ENCODE measurements at places on chromosomes 5 and 9. TPM values are rescaled to one million over a fixed set of nuclear protein-coding genes. Genes with fewer than 3 reads are reported as not detected.

GRCh38 chr5:178590924-178591423, 781 bp upstream of the COL23A1 start:
- no peak overlapping the region for H3K27ac ChIP-seq
- peaks cover 33% of the 10 kb centered on the region for H3K27me3 ChIP-seq
- peaks cover 23% of the 10 kb centered on the region for H3K36me3 ChIP-seq
- DNase-seq = no peak
- H3K4me1 ChIP-seq = peaks cover 6% of the 10 kb centered on the region

DNA sequence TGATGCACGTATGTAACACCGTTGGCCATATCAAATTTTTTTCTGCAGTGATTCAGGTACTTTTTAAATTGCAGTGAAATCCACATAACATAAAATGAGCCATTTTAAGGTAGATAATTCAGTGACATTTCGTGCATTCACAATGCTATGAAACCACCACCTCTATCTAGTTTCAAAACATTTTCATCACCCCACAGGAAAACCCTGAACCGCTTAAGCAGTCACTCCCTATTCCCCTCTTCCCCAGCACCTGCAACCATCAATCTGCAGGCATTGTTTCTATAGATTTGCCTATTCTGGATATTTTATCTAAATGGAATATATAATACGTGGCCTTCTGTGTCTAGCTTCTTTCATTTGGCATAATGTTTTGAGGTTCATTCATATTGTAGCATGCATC, 79.2 kb downstream of the BOD1 start:
- H3K4me3 ChIP-seq = no peak overlapping the region
- DNase-seq = no peak
- H3K36me3 ChIP-seq = no peaks in the 10 kb centered on the region
- H3K4me1 ChIP-seq = no peaks in the 10 kb centered on the region
- peaks cover 9% of the 10 kb centered on the region for H3K27me3 ChIP-seq
- no peak overlapping the region for H3K27ac ChIP-seq

- no peak for DNase-seq
- H3K27ac ChIP-seq = no peak overlapping the region
- no peaks in the 10 kb centered on the region for H3K36me3 ChIP-seq
- peaks cover 8% of the 10 kb centered on the region for H3K27me3 ChIP-seq
- H3K4me3 ChIP-seq = no peak overlapping the region
Measured at GRCh38 chr9:38195737-38196161, 126.7 kb upstream of the SHB start.

GRCh38 chr5:174204535-174205313, 159.2 kb downstream of the NSG2 start:
- H3K27ac ChIP-seq = no peak overlapping the region
- H3K27me3 ChIP-seq = no peaks in the 10 kb centered on the region
- H3K4me1 ChIP-seq = no peaks in the 10 kb centered on the region
- H3K36me3 ChIP-seq = no peaks in the 10 kb centered on the region

GRCh38 chr9:136021872-136022681, 60.9 kb upstream of the UBAC1 start:
- DNase-seq = peak; percentile 47
- no peaks in the 10 kb centered on the region for H3K27me3 ChIP-seq
- no peaks in the 10 kb centered on the region for H3K36me3 ChIP-seq
- H3K4me3 ChIP-seq = no peak overlapping the region
- H3K4me1 ChIP-seq = peaks cover 20% of the 10 kb centered on the region

GRCh38 chr9:87198716-87199115, 251.4 kb upstream of the GAS1 start:
- H3K27me3 ChIP-seq = peaks cover 83% of the 10 kb centered on the region
- peaks cover 11% of the 10 kb centered on the region for H3K4me1 ChIP-seq
- DNase-seq = no peak
- no peak overlapping the region for H3K4me3 ChIP-seq

DNA sequence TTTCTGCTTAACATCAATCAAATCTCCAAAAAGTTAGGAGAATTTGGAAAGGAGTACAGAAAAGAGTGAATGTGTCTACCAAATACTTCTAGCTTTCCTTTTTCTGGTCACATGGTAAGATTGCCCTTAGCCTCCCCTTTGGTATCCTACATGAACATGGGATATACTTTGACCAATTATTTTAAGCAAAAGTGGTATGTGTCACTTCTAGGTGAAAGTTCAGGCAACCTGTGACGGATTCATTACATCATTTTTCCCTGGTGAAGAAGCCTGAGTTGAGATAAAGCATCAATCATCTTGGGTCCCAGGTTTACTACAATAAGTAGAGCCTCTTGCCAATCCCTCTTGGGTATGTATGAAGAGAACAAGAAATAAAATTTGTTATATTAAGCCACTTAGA, 419.2 kb downstream of the PDE4D start:
- H3K36me3 ChIP-seq = no peaks in the 10 kb centered on the region
- H3K4me1 ChIP-seq = no peaks in the 10 kb centered on the region
- no peak overlapping the region for H3K4me3 ChIP-seq
- H3K27me3 ChIP-seq = no peaks in the 10 kb centered on the region

GRCh38 chr5:95237324-95237723, 47.6 kb downstream of the MCTP1 start:
- no peak for DNase-seq
- no peaks in the 10 kb centered on the region for H3K36me3 ChIP-seq
- no peak overlapping the region for H3K27ac ChIP-seq
- no peaks in the 10 kb centered on the region for H3K4me1 ChIP-seq
- H3K4me3 ChIP-seq = no peak overlapping the region

- H3K36me3 ChIP-seq = no peaks in the 10 kb centered on the region
- DNase-seq = peak; percentile 64
- H3K27me3 ChIP-seq = peaks cover 5% of the 10 kb centered on the region
Measured at GRCh38 chr5:80082731-80083100, 47.6 kb downstream of the THBS4 start.

DNA sequence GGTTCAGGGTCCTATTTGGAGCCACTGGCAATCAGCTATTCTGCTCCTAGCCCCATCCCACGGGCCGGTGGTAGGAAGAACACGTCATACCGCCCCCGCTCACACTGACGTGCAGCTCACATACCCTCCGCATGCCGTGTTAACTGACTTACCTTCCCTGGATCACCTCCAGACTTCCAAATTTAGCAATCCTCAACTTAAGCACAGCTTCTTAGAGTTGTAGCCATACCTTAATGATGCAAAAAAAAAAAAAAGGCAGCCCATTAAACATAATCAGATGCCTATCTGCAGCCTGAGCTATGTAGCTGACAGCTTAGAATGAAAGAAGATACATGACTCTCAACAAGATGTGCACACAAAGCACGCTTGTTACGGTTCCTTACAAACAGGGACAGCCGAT, 93.0 kb downstream of the IRX2 start:
- peaks cover 3% of the 10 kb centered on the region for H3K27me3 ChIP-seq
- no peak for DNase-seq
- no peak overlapping the region for H3K27ac ChIP-seq
- no peaks in the 10 kb centered on the region for H3K4me1 ChIP-seq

DNA sequence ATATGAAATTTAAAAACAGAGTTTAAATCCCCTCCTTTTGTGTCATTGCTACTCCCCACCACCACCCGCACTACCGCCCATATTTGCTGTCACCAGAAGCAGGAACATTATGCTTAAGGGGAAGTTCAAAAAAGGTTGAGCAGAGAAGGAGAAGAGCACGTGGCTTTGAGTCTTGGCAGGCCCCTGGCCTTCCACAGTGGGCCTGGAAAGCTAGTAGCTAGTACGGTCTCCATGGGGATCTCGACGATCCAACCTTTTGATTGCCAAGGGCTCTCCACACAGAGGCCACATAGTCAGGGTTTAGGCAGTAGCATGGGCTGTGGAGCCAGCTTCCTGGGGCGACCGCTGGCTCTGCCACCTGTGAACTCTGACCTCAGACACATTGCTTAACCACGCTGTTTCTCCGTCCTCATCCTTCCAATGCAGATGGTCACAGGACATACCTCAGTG, 90.1 kb downstream of the GOLPH3 start:
- no peaks in the 10 kb centered on the region for H3K27me3 ChIP-seq
- no peaks in the 10 kb centered on the region for H3K36me3 ChIP-seq
- no peaks in the 10 kb centered on the region for H3K4me1 ChIP-seq
- H3K27ac ChIP-seq = no peak overlapping the region
- no peak for DNase-seq

DNA sequence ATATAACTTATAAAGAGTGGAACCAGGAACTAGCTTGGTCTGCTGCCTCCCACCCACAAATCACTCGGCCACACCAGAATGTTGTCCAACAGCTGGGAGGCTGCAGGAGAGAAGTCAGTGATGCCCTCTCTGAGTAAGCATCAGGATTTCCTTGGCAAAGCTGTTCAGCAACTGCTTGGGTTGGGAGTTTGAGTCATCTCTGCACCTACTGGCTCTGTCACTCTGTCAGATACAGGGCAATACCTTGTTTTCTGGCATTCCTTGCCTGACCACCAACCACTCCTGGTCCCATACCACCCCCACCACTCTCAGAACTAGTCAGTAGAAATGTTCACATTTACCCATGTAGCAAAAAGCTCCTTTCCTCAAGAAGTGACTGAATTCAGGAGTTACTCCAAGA, 36.8 kb upstream of the GCNT4 start:
- no peak overlapping the region for H3K27ac ChIP-seq
- no peak overlapping the region for H3K4me3 ChIP-seq
- no peak for DNase-seq
- H3K27me3 ChIP-seq = peaks cover 18% of the 10 kb centered on the region
- H3K36me3 ChIP-seq = no peaks in the 10 kb centered on the region

GRCh38 chr9:129720181-129720864, 32.5 kb downstream of the PTGES start:
- no peaks in the 10 kb centered on the region for H3K36me3 ChIP-seq
- H3K4me1 ChIP-seq = no peaks in the 10 kb centered on the region
- H3K27me3 ChIP-seq = peaks cover 14% of the 10 kb centered on the region
- no peak overlapping the region for H3K4me3 ChIP-seq
- no peak for DNase-seq
- no peak overlapping the region for H3K27ac ChIP-seq

DNA sequence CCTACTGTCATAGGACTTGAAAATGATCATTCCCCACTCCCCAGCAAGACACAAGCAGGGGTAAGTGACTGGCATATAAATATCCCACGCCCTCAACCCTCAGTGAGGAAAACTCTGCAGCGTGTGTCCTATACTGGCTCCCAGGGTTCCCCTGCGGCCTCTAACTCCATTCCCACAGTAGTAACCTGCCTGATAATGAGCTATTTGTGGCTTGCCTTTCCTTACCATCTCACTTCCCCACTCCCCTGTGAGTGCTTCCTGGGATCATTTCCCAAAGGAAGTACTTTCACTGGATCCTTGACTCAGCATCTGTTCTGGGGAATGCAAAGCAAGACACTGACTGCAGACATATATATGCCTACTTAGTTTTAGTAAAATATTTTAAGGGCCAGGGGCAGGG, 14.3 kb downstream of the CDC14B start:
- no peak overlapping the region for H3K27ac ChIP-seq
- H3K4me3 ChIP-seq = no peak overlapping the region
- H3K4me1 ChIP-seq = no peaks in the 10 kb centered on the region
- H3K36me3 ChIP-seq = no peaks in the 10 kb centered on the region
- H3K27me3 ChIP-seq = peaks cover 23% of the 10 kb centered on the region

- no peaks in the 10 kb centered on the region for H3K36me3 ChIP-seq
- no peak overlapping the region for H3K4me3 ChIP-seq
- DNase-seq = no peak
- no peak overlapping the region for H3K27ac ChIP-seq
- no peaks in the 10 kb centered on the region for H3K4me1 ChIP-seq
- peaks cover 6% of the 10 kb centered on the region for H3K27me3 ChIP-seq
Measured at GRCh38 chr9:131043646-131044045, 34.7 kb downstream of the LAMC3 start.

DNA sequence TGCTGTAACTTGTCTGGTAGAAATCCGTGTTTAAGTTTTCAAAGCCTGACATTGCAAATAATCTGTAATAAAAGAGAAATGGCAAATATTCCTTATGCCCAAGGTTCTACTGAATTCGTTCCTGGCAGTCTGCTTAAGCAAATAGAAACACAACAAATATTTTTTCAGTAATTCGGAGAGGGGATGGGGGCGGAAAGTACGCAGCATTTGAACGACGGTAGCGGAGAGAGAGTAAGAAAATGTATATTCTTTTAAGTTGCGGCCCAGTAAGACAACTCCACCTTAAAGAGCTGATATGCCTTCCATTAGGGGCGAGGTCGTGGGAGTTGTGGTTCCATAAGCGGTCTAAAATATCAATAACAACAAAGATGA, 569 bp downstream of the YIPF5 start:
- no peak for DNase-seq
- H3K27ac ChIP-seq = peak overlapping the region; percentile 99
- peak overlapping the region; percentile 99 for H3K4me3 ChIP-seq
- H3K36me3 ChIP-seq = peaks cover 24% of the 10 kb centered on the region
- peaks cover 26% of the 10 kb centered on the region for H3K4me1 ChIP-seq
- peaks cover 7% of the 10 kb centered on the region for H3K27me3 ChIP-seq

DNA sequence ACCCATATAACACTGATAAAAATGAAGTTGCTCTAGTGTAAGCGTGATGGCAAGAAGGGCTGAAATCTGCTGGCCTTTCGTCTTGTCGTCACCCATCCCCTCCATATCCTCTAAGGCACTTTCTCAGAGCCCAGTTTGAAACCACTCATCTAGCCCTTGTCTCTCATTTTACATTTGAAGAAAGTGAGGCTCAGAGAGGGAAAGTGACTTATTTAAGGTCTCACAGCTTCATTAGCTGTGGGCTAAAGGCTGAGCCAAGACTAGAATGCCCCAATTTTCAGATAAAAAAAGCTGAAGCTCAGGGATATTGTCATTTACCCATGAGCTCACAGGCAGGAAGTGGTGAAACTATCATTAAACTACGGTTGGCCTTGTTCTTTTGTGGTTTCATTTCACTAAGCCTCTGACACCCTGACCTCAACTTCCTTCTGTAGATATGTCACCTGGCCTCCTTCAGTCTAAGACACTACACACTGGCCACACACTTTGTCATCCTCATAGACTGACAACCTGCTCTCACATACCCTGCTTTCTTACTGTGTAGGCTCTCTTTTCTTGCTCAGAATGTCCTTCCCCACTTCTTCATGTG, 176.7 kb upstream of the DMAC1 start:
- H3K36me3 ChIP-seq = no peaks in the 10 kb centered on the region
- peak overlapping the region; percentile 67 for H3K4me3 ChIP-seq
- peak overlapping the region; percentile 71 for H3K27ac ChIP-seq

- peak overlapping the region; percentile 2 for H3K4me3 ChIP-seq
- DNase-seq = no peak
- H3K27ac ChIP-seq = peak overlapping the region; percentile 1
Measured at GRCh38 chr5:160702934-160703333, 149.1 kb downstream of the ATP10B start.

GRCh38 chr9:20566401-20566800, 55.9 kb downstream of the MLLT3 start:
- no peaks in the 10 kb centered on the region for H3K27me3 ChIP-seq
- H3K4me3 ChIP-seq = no peak overlapping the region
- H3K27ac ChIP-seq = no peak overlapping the region

UNC13B gene
- 1.00 TPM for total RNA-seq

C5orf46 gene
- total RNA-seq = not detected

SRD5A1 gene
- total RNA-seq = 7.2 TPM

CD274 gene
- total RNA-seq = 242 TPM

CNTNAP3 gene
- not detected for total RNA-seq

TPPP gene
- total RNA-seq = not detected

All from natural killer cell treated with Interleukin-12 subunit alpha and Interleukin-12 subunit beta and Interleukin-15 and Interleukin-18, amount 100 ng/mL, for 72 hours (primary cell).